ENCODE measurements at places on chromosomes 4 and X.

- no peak for DNase-seq
Observed at GRCh38 chr4:18513861-18514260, 492.3 kb upstream of the LCORL start.

- no peak for DNase-seq
Observed at GRCh38 chr4:8307121-8307520, 37.6 kb downstream of the HTRA3 start.

DNA sequence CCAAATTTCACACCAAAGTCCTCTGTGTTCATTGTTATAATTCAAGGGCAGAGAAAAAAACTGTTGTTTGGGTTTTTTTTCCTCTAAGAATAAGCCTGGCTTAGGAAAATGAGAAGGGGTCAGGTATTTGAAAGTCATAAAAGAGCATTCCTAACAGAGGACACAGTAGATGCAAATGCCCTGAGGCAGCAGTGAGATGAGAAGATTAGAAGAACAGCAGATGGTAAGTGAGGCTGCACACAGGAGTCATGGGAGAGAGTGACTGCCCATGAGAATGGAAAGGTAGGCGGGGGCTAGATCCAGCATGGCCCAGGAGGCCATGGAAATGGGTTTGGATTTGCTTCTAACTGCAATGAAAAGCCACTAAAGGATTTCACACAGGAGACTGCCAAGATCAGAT is 107.5 kb upstream of the RBPJ start:
- no peak for DNase-seq

DNA sequence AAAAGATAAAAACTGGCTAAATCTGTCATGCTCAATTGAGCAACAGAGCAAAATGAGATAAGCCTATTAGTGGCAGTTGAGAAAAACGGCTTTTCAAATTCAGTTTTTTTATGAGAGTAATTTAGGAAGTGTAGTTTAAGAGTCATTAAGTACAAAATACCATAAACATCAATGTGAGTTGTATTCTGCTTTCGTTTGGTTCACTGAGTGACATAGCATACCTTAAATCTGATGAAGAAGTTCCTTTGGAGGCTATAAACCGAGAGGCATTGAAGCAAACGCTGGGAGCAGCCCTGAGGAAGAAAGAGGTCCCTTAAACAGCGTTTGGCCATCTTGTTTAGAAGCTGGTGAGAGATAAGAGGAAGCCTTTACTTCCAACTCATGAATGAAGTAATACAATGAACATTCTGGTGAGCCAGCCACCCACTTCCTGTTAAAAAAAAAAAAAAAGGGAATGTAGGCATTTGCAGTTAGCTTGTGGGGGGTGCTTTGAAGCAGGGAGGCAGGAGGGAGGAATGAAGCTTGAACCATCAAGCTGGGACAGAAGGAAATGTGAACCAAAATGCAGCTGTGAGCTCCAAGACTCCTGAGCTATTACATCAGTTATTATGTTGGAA is 132.3 kb downstream of the ZNF330 start:
- no peak for DNase-seq

DNA sequence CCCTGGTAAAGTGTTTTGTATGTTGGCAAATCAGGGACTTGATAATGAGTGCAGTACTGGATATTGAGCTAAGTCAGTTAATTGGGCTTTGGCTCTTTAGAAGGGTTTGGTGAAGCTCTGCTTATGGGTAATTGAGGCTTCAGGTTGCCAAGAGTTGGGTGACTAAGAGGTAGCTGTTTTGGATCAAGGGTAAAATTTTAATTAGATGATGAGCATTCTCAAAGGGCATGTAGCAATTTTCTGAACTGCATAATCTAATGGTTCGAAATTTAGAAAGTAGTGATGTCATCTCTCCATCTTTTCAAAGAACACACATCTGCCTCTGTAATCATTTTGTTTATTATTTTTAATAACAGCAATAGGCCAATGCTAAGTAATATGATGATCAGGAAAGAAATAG is 5.5 kb upstream of the TRIM2 start:
- no peak for DNase-seq

DNA sequence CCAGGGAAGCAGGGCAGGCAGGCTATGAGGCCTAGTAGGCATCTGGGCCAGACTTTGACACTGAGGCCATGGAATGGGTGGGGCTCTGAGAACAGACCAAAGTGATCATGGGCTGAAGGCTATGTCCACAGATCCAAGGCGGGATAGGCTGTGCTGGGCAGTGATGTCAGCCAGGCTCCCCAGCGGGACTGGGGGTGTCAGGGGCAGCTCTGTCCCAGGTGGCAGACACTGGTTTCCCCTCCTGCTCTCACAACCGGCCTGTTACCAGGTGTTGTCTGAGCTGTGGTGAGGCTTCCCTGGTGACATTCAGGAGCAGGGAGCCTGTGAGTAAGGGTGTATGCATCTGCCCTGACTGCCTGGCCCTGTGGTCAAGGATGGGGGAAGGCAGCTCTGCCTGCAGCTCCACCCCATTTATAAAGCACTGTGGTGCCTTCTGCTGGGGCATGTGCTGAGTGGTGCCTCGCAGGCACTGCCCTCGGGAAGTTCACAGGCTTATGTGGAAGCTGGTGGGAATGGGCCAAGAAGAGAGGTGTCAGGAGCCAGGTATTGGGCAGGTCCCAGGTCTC is 2.9 kb downstream of the IL9R start:
- no peak for DNase-seq

DNA sequence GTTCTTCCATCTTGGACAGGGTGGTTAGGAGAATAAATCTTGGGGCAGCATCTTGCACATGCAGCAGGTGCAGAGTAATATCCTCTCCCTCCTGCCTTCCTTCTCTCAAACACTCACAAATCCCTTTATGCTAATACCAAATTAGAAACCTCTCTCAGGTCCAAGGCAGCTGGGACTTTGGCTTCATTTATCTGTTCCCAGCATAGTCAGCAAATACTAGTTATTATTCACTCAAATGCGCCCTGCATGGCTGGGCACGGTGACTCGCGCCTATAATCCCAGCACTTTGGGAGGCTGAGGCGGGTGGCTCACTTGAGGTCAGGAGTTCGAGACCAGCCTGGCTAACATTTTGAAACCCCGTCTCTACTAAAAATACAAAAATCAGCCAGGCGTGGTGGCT is 156.0 kb upstream of the GALNT7 start:
- DNase-seq: no peak

GRCh38 chr4:114603497-114603896 is 4.9 kb downstream of the UGT8 start:
- DNase-seq: no peak

- DNase-seq: no peak
Observed at GRCh38 chr4:147530134-147530533, 49.2 kb downstream of the EDNRA start.
